ENCODE measurements at places on chromosomes 12 and 14. TPM values are rescaled to one million over a fixed set of nuclear protein-coding genes. Genes with fewer than 3 reads are reported as not detected.
A peak's percentile ranks its signal among the peaks of the same experiment; 100 is the strongest.

DNA sequence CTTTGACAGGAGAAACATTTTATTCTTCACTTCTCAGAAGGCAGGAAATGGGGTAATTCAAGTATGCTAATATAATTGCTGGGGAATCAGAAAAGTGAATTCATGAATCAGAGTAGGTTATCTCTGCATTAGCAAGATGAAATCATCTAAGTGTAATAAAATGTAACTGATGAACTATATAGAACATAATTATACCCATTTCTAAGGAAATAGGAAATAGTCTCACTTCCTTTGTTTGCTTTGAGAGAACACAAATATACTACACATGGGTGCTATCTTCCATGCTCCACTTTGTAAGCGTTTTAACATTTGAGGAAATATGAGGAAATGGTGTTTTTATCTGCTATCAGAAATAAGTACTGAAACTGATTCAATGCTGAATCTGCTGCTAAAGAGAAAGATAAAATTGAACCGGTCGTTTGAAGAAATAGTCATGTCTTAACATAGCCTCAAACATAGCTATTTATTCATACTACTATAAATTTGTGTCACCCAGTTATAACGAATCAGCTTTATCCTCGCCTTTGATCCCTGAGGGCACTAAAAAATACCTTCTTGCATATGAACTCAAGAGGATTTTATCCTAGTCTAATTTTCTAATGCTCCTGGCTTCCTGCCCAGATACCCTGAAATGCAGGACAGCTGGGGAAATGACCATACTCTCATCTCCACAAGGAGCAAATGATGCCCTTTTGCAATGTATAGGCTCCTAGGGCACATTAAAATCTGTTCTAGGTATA lies 696.0 kb downstream of the C12orf50 start:
- no peak for DNase-seq

DNA sequence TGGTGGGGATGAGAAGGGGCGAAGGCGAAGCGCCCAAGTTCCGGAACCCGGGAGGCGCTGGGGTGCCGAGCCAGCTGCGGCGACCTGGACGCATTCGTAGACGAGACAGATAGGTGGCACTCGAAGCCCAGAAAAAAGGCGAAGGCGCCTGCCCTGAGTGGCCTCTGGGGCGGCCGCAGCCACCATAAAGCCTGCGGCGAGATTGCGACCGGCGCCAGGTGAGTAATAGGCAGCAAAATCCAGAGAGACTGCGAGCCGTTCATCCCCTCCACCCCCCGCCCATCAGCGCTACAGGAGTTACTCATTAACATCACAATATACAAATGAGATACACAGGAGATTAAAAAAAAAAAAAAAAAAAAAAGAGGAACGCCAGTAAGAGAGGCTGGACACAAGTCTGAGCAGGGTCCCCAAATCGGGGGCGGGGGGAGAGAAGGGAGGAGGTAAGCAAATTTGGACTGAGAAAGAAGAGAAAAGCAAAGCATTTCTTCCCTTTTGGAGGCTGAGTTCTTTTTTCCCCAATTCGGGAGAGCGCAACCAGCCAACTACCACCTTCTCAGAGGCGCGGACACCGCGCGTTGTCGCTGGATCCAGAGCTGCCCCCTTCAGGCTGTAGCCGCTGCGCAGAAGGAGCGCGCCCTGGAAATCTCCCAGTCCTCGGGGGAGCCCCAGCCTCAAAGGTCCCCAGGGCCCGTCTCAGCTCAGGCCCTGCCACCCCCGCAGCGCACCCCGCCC lies 15.7 kb downstream of the TBX3 start:
- DNase-seq: peak; percentile 82

- no peak for DNase-seq
Measured at GRCh38 chr14:30191639-30192279, 264.1 kb upstream of the PRKD1 start.

GRCh38 chr12:91023326-91024004 lies 18.7 kb upstream of the EPYC start:
- no peak for DNase-seq

DNA sequence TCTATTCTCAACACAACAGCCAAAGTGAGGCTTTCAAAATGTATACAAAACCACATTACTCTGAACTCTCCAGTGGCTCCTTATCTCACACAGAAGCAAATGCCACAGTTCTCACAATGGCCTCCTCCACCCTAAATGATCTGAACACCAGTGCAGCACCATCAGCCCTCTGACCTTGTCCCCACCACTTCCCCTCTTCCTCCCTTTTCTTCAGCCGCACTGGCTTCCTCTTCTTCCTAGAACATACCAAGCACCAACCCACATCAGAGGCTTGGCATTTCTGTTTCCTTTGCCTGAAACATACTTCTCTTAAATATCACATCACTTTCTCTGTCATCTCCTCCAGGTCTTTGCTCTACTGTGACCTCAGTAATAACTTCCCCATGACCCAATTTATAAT lies 66.3 kb downstream of the GPR135 start:
- DNase-seq: no peak

- DNase-seq: peak; percentile 36
Measured at GRCh38 chr14:104580961-104581360, 1.4 kb downstream of the C14orf180 start.

DNA sequence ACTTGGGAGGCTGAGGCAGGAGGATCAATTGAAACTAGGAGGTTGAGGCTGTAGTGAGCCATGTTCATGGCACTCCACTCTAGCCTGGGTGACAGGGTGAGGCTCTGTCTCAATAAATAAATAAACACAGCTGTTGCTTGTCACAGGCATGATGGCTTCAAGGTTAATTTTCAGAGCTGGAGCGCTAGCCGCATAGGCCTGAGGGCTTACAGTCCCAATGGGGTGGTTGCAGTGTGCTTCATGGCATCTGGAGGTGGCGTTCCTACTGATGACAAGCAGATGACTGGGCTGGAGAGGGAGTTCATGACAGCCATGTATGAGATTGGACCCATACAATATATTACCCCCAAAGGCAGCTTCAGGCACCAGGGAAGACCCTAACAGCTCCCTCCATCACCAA lies 1.6 kb upstream of the FMNL3 start:
- no peak for DNase-seq

DNA sequence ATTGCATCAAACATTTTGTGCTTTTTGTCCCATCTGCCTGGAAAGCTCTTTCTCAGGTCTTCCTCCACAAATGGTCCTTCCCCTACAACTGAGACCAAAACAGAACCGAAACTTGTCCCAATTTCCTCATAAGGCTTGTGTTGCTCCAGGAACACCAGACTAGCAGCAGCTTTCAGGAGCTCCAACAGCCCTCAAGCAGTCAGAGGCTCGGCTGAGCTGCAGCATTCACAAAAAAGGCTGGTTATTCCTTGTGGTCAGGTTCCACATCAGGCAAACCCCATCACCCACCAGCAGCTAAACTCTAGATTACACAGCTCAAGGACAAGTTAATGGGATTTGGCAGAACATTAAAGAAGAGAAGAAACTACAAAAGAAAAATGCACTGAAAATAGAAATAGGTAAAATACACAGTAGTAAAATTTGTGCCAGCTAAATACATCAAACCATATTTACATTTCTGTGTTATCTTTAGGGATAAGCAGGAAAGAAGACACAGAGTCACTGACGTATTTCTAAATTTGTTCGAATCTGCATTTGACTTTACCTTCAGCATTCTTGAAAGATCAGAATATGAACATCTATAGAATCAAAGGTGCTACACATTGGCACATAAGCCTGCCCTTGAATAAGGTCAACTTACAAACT lies 141.2 kb downstream of the STXBP6 start:
- DNase-seq: no peak

RNF212B gene
- not detected for polyA plus RNA-seq

CACNA1C gene
- polyA plus RNA-seq: 2.8 TPM

MIP gene
- not detected for polyA plus RNA-seq

Measured in muscle of back (tissue), 13 donors.